ENCODE measurements at places on chromosomes 5 and 9.

GRCh38 chr5:6705088-6705487 lies 8.1 kb upstream of the TENT4A start:
- no peaks in the 10 kb centered on the region for H3K36me3 ChIP-seq
- H3K27ac ChIP-seq, result no peak overlapping the region
- DNase-seq, result no peak
- H3K4me3 ChIP-seq, result no peak overlapping the region
- H3K4me1 ChIP-seq, result no peaks in the 10 kb centered on the region
- H3K27me3 ChIP-seq, result no peaks in the 10 kb centered on the region

- H3K36me3 ChIP-seq, result no peaks in the 10 kb centered on the region
- DNase-seq, result peak; percentile 43
- no peak overlapping the region for H3K4me3 ChIP-seq
- H3K27me3 ChIP-seq, result no peaks in the 10 kb centered on the region
These were observed 118.7 kb downstream of the CCDC192 start for GRCh38 chr5:127821896-127822295.

DNA sequence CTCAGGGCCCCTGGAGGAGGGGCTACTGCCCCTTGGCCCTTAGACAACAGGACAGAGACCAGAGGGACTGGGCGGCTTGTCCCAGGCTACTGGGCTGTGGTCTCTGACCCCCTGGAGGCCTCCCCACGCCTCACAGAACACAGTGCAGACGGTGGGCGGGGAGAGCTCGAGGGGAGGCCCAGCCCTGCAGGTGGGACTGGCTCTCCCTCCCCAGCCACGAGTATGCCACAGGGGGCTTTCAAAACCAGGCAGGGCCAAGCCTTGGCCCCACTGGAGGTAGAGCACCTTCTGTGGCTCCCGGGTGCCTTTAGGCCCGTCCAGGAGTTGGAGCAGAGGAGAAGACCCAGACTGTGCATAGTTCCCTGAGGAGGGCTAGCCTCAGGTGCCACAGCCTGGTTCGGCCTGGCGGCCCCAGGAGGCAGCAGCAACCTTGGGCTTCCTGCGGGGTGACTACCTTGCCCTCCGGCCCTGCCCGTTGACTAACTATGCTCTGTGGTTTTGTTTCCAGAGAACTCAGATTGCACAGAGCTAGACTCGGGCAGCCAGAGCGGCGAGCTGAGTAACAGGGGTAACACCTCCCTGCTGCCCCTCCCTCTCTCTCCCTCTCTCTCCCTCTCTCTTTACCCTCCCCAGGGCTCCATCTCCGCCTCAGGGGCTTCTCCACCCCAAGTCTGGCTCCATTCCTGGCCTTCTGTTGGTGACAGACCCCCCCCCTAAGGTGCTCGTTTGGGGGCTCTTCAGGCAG lies 15.5 kb downstream of the CARD19 start:
- peak overlapping the region; percentile 34 for H3K4me3 ChIP-seq
- no peaks in the 10 kb centered on the region for H3K27me3 ChIP-seq

DNA sequence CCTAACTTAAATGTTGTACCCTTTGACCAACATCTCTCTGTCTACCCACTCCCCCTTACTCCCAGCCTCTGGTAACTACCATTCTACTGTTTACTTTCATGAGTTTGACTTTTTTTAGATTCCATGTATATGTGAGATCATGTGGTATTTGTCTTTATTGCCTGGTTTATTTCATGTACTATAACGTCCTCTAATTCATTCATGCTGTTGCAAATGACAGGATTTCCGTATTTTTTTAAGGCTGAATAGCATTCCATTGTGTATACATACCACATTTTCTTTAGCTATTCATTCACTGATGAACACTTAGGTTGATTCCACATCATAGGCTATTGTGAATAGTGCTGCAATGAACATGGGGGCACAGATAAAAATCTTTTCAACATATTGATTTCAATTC lies 11.8 kb upstream of the NDUFB6 start:
- no peak for DNase-seq
- no peak overlapping the region for H3K4me3 ChIP-seq
- no peak overlapping the region for H3K27ac ChIP-seq
- no peaks in the 10 kb centered on the region for H3K27me3 ChIP-seq

- peak overlapping the region; percentile 98 for H3K27ac ChIP-seq
- no peaks in the 10 kb centered on the region for H3K27me3 ChIP-seq
- DNase-seq, result no peak
- no peak overlapping the region for H3K4me3 ChIP-seq
- peaks cover 10% of the 10 kb centered on the region for H3K36me3 ChIP-seq
These were observed 52.6 kb downstream of the EBF1 start for GRCh38 chr5:159047086-159047485.

- H3K4me3 ChIP-seq, result no peak overlapping the region
- no peaks in the 10 kb centered on the region for H3K27me3 ChIP-seq
- no peaks in the 10 kb centered on the region for H3K4me1 ChIP-seq
These were observed 328.8 kb downstream of the MAN2A1 start for GRCh38 chr5:110018509-110018908.

DNA sequence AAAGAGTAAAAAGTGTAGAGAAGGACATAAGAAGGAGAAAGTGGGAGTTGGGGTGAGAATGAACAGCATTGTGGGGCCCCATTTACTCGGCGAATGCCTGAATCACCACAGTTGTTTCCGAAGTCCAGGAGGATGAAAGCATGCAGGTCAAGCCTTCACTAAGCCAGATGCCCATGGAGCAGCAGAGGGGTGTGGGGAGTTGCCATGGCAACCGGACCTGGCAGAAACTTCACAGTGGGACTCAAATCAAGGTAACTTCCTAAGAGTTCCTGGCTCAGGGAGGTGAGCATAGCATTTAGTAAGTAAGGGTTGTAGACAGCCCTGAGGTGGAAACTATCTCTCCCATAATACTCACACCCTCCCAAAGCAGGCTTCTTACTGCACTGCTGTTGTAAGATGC lies 357.1 kb downstream of the TRIM32 start:
- H3K27ac ChIP-seq, result no peak overlapping the region
- DNase-seq, result no peak
- H3K27me3 ChIP-seq, result no peaks in the 10 kb centered on the region
- no peaks in the 10 kb centered on the region for H3K36me3 ChIP-seq

GRCh38 chr5:38207343-38207742 lies 51.0 kb upstream of the EGFLAM start:
- no peaks in the 10 kb centered on the region for H3K27me3 ChIP-seq
- DNase-seq, result no peak
- no peaks in the 10 kb centered on the region for H3K36me3 ChIP-seq
- H3K4me3 ChIP-seq, result no peak overlapping the region

- H3K4me3 ChIP-seq, result no peak overlapping the region
- no peaks in the 10 kb centered on the region for H3K4me1 ChIP-seq
- no peaks in the 10 kb centered on the region for H3K36me3 ChIP-seq
- no peak overlapping the region for H3K27ac ChIP-seq
- no peak for DNase-seq
- H3K27me3 ChIP-seq, result no peaks in the 10 kb centered on the region
These were observed 349.8 kb upstream of the DAB2 start for GRCh38 chr5:39774605-39775004.

DNA sequence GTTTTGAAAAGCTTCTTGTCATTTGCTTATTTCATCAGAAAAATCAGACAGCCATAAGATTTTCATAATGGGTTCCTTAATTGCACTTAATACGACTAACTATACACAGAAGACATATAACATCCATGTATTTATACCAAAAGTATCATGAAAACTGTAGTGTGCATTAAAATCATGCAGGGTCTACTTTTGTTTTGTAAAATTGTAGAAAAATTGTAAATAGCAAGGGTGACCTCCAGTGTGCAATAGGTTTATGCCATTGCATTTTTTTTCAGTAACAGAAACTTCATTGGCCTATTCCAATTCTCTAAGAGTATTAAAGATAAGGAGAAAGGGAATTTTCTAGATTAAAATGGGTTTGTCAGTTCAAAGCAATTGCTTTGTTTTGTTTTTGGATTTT lies 307.6 kb downstream of the KIAA0825 start:
- no peak for DNase-seq
- H3K27me3 ChIP-seq, result no peaks in the 10 kb centered on the region
- no peak overlapping the region for H3K27ac ChIP-seq

DNA sequence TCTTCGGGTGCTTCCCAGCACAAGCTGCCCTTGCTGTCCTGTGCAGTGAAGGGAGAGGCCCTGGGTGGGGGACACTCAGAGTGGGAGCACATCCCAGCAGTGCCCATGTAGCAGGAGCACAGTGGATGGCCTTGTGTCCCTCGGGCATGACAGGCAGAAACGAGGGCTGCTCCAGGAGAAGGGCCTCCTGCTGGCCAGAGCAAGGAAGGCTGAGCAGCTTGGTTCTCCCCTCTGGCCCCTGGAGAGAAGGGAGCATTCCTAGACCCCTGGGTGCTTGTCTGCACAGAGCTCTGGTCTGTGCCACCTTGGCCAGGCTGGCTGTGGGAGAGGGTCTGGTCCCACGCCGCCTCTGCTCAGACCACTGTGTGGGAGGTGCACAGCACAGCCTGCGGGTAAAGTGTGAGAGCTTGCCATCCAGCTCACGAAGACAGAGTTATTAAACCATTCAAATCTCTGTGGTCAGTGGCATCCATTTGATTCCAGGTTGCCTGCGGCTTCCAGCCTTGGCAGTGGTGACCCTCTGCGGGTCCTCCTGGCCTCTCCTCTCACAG lies 18.3 kb downstream of the FBXW5 start:
- no peaks in the 10 kb centered on the region for H3K4me1 ChIP-seq
- no peaks in the 10 kb centered on the region for H3K27me3 ChIP-seq
- no peak overlapping the region for H3K27ac ChIP-seq
- peaks cover 27% of the 10 kb centered on the region for H3K36me3 ChIP-seq
- no peak overlapping the region for H3K4me3 ChIP-seq
- DNase-seq, result no peak

DNA sequence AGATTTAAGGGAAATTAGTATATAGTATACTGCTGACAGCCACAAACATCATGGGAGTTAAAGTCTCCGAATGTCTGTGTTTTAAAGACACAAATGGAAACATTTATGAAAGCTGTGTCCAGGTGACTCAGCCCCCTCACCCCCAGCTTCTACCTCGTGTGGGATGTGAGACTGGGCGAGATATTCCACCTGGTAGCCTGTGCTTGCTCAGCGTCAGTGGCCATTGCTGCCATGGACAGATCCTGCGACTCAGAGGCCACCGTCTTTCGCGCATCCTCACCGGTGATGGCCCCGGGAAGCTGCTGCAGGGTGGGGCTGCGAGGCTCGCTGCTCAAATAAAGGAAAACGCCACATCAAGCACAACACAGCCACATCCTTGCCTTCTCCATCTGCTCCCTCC lies 31.2 kb upstream of the EXOC3 start:
- H3K36me3 ChIP-seq, result no peaks in the 10 kb centered on the region
- H3K27ac ChIP-seq, result no peak overlapping the region
- DNase-seq, result no peak
- H3K27me3 ChIP-seq, result no peaks in the 10 kb centered on the region
- H3K4me1 ChIP-seq, result peaks cover 27% of the 10 kb centered on the region
- no peak overlapping the region for H3K4me3 ChIP-seq

DNA sequence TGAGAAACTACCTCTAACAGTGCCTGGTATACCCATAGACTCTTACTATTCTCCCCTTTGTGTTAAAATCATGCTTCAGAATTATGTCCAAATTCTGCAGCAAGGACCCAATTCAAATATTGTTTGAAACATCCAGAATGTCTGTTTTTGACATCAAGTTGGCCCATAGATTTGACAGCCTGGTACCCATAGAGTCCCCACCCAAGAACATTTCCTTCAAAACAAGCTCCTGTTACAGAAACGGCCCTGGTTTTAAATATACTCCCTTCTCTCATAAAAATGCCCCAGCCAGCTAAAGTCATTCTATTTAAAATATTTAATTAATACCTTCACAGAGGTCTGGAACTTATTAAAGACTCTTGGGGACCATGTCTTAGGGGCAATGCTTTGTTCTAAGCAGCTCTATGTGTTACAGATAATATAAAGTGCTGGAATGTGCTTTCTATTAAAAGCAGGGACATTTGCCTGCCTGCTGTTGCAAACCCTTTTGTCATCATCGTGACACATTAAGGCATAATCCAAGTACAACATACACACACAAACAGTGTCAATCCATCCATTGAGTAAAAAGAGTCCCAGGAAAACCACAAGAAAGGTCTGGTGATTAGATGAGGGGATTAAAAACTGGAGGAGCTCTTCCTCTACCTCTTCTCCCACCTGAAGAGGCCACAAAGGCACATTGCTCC lies 321.7 kb downstream of the MLLT3 start:
- no peak overlapping the region for H3K27ac ChIP-seq
- no peaks in the 10 kb centered on the region for H3K4me1 ChIP-seq
- H3K4me3 ChIP-seq, result no peak overlapping the region

DNA sequence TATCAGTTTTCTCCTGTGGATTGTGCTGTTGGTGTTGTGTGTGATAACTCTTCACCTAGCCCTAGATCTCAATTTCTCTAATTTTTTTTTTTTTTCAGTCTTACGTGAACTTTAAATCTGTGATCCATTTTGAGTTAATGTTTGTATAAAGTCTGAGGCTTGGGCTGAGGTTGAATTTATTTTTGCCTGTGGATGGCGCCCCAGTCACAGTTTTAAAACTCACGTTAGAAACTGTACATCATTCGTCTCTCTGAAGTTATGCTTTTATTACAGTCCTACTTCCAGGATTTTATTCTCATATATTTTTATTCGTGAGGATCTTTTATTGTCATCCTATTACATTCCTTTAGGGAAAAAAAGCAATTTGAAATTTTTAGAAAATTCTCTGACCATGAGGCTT lies 103.1 kb downstream of the EHMT1 start:
- no peaks in the 10 kb centered on the region for H3K4me1 ChIP-seq
- H3K27ac ChIP-seq, result no peak overlapping the region
- H3K36me3 ChIP-seq, result peaks cover 45% of the 10 kb centered on the region
- no peaks in the 10 kb centered on the region for H3K27me3 ChIP-seq

DNA sequence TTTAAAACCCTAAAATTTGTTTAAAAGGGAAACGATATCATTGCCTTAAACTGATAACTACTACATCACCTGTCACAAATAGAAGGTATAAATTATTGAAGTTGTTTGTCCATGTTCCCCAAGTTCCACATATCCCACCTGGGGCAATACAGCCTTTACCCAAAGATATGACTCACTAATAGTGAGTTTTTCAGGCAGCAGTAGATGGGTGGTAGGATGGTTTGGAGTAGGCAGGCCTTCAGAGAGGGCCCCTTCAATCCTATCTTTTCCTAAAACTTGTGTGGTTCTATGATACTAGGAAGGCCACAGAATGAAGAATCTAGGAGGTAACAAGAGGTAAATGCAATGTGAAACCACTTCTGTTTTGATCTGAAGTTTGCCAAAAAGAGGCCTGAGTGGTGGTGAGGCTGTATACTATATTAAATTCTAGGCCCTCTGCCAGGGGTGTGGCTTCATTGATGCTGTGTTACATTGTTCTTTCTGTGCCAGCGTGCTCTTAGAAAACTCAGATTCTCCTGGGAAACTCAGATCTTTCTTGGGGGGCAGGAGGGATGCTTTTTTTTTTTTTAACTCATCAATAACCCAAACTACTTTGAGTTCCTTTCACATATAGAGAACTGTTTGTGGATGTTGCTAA lies 7.2 kb downstream of the CYSTM1 start:
- no peaks in the 10 kb centered on the region for H3K4me1 ChIP-seq
- H3K36me3 ChIP-seq, result no peaks in the 10 kb centered on the region
- H3K27me3 ChIP-seq, result no peaks in the 10 kb centered on the region
- H3K27ac ChIP-seq, result no peak overlapping the region
- H3K4me3 ChIP-seq, result no peak overlapping the region

GRCh38 chr5:91586232-91586631 lies 203.1 kb upstream of the ARRDC3 start:
- no peak overlapping the region for H3K27ac ChIP-seq
- H3K4me1 ChIP-seq, result no peaks in the 10 kb centered on the region
- H3K4me3 ChIP-seq, result no peak overlapping the region
- DNase-seq, result no peak
- H3K36me3 ChIP-seq, result no peaks in the 10 kb centered on the region
